Placental pericyte (primary cell): ENCODE measurements at places on chromosomes 7 and 10. TPM values are rescaled to one million over a fixed set of nuclear protein-coding genes. Genes with fewer than 3 reads are reported as not detected.

The YAE1 gene
- total RNA-seq = 19.5 and 27.3 TPM in 2 replicates

The ADGRA1 gene
- total RNA-seq = not detected in 2 replicates

The SPDYE8 gene
- not detected in 2 replicates for total RNA-seq

The AS3MT gene
- total RNA-seq = 0.43 and 0.88 TPM in 2 replicates

The WIPF3 gene
- not detected in 2 replicates for total RNA-seq

The TAS2R3 gene
- 0.72 and 2.0 TPM in 2 replicates for total RNA-seq

The SEMA3C gene
- 212 and 223 TPM in 2 replicates for total RNA-seq

The HOGA1 gene
- total RNA-seq = 0.14 and 0.44 TPM in 2 replicates

The OR6V1 gene
- total RNA-seq = not detected in 2 replicates

The SRGN gene
- total RNA-seq = 8.3 and 29.1 TPM in 2 replicates

The ICA1 gene
- total RNA-seq = 0.43 and 0.88 TPM in 2 replicates

The SLC39A12 gene
- total RNA-seq = not detected in 2 replicates

The MBL2 gene
- total RNA-seq = not detected in 2 replicates

The SLC26A5 gene
- total RNA-seq = not detected in 2 replicates

The FAM25C gene
- total RNA-seq = not detected in 2 replicates

The GPC2 gene
- total RNA-seq = 0.66 and 1.9 TPM in 2 replicates

The COBL gene
- not detected in 2 replicates for total RNA-seq

The MPLKIP gene
- total RNA-seq = 9.6 and 17.8 TPM in 2 replicates

The CPVL gene
- total RNA-seq = 0.14 and 1.1 TPM in 2 replicates

The CPEB3 gene
- 0.86 and 1.8 TPM in 2 replicates for total RNA-seq

The VAX1 gene
- not detected in 2 replicates for total RNA-seq

The ZNF479 gene
- total RNA-seq = not detected in 2 replicates

The LIPN gene
- not detected in 2 replicates for total RNA-seq

The NEUROG3 gene
- total RNA-seq = not detected in 2 replicates

The BPGM gene
- total RNA-seq = 28.2 and 68.1 TPM in 2 replicates

The PLPP4 gene
- 5.5 and 18.9 TPM in 2 replicates for total RNA-seq
